ENCODE measurements at places on chromosomes 1 and 21.

DNA sequence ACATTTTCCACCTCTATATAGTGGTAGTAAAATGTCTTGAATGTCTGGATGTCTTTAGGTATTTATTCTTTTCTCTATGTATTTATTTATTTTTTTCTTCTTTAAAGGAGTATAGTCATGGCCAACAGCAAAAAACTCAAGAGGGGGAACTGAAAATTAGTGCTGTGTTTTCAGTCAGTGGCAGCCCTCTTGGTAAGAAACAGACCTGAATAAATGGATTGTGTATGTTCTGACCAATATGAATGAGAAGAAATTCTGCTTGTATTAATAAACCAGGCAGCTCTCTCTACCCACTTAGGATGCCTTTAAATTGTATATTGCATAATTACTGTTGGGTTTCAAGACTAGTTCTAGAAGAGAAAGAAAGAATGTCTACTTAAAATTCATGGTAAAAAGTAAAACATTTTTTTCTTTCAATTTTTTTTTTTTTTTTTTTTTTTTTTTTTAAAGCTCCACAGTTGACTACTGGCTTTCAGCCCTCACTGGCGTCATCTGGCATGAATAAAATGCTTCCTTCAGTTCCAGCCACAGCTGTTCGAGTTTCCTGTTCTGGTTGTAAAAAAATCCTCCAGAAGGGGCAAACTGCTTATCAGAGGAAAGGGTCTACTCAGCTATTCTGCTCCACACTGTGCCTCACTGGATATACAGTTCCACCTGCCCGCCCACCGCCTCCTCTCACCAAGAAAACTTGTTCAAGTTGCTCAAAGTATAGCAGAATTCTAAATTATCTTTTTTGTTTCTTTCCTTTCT lies 101.6 kb downstream of the ZMYM4 start:
- DNase-seq: no peak

DNA sequence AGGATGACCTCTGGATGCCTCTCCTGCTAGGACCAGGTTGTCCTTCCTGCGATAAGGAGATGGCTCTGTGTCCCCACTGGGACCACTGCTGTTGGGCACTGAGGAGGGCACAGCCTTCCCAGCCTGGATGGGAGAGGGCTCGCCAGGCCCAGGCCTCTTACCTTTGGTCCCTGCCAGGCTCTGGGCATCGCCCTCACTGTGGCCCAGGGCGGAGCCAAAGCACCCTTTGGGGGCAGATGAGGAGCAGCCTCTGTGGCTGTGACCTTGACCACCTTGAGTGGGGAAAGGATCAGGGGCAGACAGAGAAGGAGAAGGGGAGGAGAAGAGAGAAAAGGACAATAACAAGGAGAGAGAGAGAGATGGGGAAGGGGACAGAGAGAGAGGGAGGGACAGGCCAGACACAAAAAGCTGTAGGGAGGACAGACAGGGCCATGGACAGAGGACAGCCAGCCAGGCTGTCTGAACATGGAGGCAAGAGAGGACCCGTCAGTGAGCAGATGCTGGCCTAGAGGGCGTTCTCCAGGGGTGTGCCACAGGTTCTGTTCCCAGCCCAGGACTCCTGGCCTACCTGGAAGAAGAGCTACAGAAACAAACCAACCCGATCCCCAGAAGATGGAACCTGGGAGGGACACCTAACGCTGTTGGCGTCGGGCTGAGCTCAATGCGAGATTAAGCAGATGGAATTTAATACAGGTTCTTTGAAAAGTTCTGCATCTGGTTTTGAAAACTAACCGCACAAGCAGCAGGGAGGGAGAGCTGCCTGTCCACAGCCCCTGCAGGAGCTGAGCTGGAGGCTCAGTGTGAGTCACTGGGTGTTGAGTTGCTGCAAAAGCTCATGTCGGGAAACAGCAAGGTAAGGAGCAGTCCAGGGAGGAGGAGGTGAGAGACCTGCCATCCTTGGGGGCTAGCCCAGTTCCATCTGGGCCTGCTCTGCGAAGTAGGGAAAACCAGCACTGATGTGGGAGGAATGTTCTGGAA lies 262.1 kb downstream of the PTPRU start:
- no peak for DNase-seq

DNA sequence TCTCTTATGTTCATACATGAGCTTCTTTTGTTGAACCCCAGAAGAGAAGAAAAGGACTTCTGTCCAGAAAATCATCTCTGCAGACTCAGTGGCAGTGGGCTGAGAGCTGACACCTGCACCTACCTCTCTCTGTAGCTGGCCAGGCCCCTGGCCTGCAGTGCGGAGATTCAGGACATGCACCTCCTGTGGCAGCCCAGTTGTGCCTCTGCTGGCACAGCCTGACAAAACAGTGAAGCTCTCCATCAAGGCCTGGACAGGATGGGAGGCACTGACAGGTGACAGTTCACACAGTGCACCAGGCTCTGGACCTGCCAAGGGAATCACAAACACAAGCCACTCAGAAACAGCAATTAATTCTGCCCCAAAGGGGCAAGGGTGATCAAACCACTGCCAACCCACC lies 88.8 kb downstream of the TGFBR3 start:
- no peak for DNase-seq

DNA sequence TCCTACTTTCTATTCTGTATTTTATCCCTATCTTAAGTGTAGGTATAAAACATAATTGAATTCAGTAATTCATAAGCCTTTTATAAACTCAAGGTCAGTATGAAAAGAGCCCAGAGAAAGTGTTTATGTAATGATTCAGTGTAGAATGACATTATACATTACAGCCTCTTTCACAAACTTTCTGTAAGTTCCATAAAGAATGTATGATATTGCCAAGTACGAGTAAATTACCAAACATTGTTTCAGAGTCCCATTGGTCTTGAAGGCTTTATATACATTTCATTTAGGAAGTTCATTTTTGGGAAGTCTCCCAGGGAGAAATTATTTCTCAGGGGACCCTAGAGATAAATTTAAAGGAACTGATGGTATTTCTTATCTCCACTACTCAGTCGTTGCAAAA lies 37.8 kb upstream of the VAMP3 start:
- no peak for DNase-seq

DNA sequence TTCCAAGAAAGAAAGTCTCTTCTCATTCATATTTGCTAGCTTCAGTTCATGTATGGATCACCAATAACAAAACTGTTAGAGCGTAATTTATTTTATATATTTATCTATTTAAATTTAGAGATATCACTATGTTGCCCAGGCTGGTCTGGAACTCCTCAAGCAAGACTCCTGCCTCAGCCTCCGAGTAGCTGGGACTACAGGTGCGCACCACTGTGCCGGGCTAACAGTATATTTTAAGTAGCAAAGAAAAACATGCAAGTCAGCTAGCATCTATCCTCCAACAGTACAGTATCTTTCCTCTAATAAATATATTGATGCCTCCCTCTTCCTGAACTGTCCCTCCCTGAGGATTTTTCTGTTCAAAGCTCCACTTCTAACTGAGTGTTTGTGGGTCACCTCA lies 21.5 kb downstream of the INPP5B start:
- DNase-seq: no peak

DNA sequence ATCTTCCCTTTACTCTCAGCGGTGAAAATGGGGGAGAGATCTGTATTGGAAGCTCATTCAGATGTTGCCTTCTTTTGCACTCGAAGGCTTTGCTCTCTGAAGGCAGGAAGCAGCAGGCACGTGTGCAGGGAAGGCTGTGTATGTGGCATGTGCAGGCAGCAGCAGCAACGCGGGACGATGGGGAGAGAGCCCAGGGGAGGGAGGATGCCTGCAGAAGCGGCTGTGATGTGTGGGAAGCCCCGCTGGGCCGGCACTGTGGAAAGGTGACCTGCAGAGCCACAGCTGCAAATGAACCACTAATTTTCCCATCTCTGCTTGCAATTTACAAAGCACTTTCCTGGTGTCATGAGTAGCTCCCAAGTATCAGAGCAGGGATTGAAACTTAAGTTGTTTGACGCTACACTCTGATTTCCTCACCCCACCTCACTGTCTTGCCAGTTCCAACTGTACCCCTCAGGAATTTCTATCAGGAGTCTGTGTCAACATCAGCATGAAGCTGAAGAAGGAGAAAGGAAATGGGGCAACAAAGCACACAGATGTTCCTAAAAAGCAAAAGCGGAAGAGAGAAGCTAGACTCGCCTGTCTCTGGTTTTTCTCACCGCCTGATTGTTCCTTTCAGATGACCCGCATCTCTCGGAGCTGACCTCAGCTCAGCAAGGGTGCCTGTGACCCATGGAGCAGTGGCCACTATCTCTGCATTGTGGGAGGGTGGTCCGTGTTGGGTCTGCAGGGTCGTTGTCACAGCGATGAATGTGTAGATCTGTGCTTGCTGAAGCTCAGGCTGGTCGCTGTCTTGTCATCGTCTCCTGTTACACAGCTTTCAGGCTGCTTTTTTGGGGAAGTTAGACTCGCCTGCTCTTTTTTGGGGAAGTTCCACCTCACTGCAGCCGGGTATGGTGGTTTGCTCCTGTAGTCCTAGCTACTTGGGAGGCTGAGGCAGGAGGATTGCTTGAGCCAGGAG lies 156.1 kb downstream of the KIF26B start:
- no peak for DNase-seq

DNA sequence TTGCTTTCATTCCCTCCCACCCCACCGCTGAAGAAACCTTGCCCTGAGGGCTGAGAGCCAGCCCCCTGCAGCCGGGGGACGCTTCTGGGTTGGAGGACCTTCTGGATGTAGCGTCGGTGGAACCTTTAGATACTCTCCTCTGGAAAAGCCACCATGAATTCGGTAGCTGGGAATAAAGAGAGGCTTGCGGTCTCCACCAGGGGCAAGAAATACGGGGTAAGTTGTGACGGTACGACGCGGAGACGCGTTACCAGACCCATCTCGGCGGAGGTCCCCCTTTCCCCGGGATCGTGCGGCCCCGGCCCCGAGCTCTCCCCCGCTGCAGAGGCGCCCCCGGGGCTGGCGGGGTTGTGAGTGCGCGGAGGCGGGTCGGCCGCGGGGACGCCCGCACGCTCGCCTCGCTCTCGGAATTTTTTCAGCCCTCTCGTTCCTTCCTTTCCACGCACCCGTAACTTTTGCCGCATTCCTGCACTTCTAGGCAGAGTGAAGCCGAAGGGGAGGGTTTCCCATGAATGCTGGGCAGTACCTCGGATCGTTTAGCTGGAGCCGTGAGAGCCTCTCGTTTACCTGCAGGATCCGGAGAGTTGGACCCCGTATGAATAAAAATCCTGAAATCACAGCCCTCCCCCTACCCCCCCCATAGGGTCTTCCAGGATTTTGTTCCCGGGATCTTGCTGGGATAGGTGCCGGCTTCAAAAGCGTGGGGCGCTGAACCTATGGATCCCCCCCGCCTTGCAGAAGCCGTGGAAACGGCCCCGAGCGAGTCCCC lies 671 bp downstream of the KIF26B start:
- DNase-seq: no peak

DNA sequence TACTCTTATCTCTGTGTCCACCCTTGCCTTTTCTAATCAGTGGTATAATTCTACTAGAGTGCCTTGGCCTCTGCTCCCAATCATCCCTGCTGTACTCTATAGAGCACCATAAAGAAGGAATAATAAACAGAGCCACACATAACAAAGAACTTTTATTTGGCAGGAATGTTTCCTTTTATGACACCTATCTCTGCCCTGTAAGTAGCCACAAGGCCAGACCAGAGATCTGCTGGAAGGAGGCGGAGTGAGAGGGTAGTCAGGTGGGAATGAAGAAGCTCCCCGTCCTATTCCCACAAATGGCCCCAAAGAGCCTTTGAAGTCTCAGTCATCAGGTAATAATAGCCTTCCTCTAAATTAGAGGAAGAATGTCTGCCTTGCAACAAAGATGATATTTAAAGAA lies 32.7 kb downstream of the WLS start:
- no peak for DNase-seq

DNA sequence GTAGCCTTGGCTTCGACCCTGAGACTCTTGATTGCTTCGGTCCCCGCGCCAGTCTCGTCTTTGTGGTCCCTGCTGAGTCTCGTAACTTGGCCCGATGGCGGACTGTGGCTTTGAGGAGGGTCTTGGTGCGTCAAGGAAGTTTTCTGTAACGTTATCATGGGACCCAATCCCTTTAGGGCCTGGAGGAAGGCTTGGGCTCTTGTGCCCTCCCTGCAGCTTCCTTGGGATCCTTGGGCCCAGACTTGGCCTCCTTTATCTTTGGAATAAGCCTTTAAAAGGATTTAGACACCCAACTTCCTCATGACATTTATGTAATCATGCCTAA lies 371 bp downstream of the ZMPSTE24 start:
- no peak for DNase-seq

DNA sequence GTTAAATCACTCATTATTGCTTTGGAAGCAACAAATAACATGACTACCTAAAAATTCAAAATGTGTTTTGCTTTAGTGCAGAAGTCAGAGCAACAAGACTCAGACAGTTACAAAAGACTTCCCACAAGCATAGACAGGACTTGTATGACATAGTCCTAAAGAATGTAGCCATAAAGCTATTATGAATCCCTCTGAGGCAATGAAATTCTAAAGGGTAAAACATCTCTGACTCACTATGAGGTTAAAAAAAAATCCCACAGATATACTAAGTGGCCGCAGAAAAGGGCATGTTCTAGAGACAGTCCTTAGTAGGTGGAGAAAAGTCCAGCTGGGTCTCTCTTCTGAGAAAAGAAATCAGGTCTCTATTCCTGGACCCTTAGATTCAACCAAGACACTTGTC lies 4.9 kb downstream of the PRKAB2 start:
- DNase-seq: no peak

GRCh38 chr1:246679794-246680177 lies 44.4 kb upstream of the SCCPDH start:
- no peak for DNase-seq

DNA sequence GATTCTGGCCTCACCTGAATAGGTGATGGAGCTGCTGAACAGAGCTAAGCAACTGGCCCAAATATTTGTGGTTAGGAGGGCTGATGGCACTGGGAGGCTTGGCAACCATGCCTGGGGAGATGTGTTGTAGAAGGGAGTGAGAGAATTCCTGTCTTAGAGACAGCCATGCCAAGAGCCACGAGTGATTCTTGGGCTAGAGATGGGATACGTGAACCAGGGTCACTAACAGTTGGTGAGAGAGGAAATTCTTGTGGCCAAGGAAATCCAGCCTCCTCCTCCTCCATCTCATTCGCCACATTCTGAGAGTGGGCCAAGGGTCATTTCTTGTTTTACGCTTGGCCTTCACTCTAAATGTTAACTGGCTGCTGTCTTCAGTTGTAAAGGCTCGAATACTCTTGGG lies 46.3 kb downstream of the NGF start:
- DNase-seq: no peak
